Fibroblast of skin of right quadriceps (primary cell): ENCODE measurements at places on chromosomes 3 and 15.
A peak's percentile ranks its signal among the peaks of the same experiment; 100 is the strongest.

DNA sequence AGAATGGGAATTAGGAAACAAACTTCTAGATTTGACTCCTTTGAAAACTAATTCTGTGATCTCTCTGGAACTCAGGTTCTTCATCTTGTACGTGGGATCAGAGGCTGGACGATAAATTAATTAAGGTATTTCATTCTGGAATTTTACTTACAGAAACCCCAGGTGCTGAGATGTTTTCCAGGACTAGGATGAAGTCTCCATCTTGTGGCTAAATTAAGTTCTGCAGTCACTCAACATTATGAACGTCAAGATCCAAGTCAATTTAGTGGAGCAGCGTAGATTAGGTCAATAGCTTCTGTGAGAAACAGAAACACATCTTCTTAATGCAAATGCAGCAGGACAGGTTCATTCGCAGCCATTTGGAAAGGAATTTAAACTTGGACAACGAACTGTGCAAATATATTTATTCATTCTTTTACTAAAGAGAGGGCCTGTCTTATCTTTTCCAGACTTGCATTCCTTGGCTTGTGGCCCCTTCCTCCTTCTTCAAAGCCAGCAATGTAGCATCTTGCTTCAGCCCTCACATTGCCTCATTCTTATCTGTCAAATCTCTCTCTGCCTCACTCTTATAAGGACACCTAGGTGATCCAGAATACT lies 26.7 kb upstream of the TMC3 start:
- DNase-seq, result peak; percentile 51

DNA sequence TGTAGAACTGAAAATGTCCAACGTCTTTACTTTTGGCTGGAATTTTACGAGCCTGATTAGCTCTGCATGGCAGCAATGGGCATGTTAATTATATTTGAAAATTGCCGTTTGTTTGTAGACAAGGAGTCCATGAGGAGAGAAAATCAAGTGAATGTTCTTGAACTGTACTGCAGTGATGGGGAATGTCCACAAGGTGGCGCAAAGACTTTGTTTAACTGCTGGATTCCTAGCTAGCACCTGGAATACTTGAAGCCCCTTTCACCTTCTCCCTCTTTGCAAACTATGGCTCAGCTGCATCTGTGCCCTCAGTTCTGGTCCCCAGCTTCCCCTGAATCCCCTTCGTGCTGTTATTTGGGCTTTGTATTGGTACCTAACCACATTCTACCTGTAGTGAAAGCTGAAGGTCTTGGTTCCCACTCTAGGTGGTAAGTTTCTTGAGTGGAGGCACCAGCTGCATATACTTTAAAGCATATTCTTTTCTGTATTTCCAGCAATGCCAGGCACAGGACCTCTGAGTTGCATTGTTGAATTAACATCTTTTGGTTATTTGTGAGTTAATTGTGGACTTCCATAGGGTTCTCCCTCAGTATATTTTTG lies 25.3 kb downstream of the EXOG start:
- DNase-seq, result peak; percentile 58

GRCh38 chr3:1632128-1632527 lies 466.5 kb upstream of the CNTN4 start:
- no peak for DNase-seq

DNA sequence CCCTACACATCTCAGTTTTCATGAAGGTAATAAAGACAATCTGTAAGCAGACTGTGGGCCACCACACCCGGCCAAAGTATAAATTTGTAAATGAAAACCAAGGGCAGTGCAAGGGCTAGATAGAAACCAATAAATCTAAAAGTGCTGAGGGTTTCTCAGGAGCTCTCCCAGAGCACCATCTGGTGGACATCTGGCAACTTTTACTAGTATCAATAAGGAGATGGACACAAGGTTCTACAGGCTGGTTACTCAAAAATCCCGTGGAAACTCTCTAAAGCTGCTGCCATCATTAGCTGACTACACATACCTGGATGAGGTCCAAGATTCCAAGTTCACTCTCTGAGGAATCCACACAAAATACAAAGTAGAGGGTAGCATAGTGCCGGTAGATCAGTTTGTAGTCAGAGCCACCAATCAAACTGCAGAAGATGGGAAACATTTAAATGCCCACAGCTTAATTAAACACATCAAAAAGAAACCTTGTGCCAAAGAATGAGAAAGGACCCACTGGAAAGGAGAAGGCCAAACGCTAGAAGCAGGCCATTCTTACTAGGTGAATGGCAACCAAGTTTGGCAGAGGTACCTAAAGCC lies 5.5 kb downstream of the AP3S2 start:
- DNase-seq, result peak; percentile 74

GRCh38 chr3:158249183-158249582 lies 139.3 kb downstream of the RSRC1 start:
- no peak for DNase-seq

DNA sequence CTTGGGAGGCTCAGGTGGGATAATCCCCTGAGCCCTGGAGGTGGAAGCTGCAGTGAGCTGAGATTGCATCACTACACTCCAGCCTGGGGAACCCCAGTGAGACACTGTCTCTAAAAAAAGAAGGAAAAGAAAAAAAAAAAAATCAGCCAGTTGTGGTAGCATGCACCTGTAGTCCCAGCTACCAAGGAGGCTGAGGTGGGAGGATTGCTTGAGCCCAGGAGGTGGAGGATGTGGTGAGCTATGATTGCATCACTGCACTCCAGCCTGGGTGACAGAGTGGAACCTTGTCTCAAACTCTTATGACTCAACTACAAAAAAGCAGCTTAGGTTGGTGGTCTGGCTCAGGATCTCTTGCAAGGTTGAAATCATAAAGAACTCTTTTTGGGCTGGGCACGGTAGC lies 19.3 kb upstream of the GPX1 start:
- peak; percentile 46 for DNase-seq

GRCh38 chr3:136711277-136711676 lies 40.9 kb downstream of the STAG1 start:
- no peak for DNase-seq

GRCh38 chr15:61336026-61336638 lies 107.0 kb upstream of the RORA start:
- DNase-seq, result no peak

DNA sequence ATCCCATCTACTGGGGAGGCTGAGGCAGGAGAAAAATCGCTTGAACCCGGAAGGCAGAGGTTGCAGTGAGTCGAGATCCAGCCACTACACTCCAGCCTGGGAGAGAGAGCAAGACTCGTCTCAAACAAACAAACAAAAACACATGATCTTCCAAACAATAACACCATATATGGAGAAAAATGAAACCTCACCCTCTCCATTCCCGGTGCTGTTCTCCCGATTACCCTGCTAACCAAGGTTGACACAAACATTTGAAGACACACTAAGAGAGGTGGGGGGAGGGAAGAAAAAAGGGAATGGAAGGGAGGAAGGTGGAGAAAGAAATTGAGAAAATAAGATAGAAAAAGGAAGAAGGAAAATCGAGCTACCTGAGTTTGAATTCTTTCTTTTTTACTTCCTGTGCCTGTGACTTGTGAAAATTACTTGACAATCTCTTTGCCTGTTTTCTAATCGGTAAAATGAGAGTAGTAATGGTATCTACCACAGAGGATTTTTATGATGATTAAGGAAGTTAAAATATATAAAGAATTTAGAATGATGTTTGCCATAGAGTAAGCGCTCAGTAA lies 1.1 kb upstream of the PLSCR2 start:
- DNase-seq, result no peak

DNA sequence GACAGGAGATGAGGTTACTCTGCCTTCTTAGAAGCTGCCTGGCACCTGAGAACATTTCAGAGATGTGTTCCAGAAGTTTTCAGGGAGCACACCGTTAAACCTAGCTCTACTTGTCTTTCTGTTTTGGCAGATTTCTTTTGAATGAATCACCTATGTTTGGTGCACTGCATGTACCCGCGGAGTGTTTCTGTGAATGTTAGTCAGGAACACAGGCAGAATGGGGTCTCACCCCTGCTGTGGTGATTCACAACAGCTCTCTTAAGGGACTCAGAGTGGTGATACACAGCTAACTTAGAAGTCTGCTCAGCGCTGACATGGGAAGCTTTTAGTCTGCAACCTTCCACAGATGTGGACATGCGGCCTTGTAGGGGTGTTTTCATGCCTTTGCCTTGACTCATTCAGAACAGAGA lies 24.0 kb downstream of the TSEN2 start:
- DNase-seq, result peak; percentile 99

- DNase-seq, result no peak
These were observed 44.3 kb downstream of the PDIA5 start for GRCh38 chr3:123110976-123111615.

DNA sequence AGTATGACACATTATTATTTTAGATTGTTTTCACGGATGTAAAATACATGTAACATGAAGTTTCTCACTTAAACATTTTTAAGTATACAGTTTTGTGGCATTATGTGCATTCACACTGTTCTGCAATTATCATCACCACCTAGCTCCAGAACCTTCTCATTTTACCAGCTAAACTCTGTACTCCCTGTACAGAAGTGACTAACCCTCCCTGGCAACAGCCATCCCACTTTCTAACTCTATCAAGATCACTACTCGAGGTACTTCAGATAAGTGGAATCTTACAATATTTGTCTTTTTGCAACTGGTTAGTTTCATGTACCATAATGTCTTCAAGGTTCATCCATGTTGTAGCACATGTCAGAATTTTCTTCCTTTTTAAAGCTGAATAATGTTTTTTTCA lies 116.3 kb upstream of the IGF1R start:
- no peak for DNase-seq

- DNase-seq, result no peak
These were observed 128.3 kb downstream of the SV2B start for GRCh38 chr15:91228383-91228782.

DNA sequence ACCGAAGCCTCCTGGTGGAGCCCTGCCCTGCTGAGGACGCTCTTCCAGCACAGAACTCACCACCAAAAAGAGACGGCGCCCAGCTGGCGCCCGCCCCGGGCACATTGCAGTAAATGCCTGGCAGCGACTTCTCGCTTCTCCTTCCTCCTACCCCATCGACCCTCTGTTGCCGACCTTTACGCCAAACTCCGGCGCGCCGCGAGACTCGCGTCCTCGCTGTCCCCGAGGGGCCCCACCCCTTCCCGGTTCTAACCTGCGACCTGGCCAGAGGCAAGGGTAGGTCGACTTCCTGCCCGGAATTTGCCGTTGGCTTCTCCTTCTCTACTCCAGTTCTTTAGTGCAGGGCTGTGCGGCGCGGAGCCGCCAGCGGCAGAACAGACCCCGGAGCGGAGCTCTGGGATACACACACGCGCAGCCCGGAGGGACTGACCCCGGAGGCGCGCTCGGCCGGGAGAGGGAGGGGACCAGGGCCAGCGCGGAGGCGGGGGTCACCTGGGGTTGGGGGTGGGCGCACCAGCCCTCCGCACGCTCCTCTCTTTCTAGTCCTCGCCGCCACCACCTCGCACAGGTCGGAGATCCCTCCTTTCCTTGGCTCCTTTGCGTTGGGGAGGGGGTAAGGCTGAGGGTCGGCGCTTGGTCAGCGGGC lies 226.6 kb upstream of the AZI2 start:
- no peak for DNase-seq

GRCh38 chr3:30615615-30616346 lies 9.4 kb downstream of the TGFBR2 start:
- no peak for DNase-seq

DNA sequence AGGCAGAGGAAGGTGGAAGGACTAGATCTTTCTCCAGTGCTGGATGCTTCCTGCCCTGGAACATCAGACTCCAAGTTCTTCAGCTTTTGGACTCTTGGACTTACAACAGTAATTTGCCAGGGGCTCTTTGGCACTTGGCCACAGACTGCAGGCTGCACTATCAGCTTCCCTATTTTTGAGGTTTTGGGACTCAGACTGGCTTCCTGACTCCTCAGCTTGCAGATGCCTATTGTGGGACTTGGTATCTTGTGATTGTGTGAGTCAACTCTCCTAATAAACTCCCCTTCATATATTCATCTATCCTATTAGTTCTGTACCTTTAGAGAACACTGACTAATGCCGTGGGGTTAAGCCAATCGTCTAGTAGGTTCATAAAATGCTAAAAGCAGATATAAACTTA lies 8.8 kb upstream of the B3GNT5 start:
- DNase-seq, result no peak

DNA sequence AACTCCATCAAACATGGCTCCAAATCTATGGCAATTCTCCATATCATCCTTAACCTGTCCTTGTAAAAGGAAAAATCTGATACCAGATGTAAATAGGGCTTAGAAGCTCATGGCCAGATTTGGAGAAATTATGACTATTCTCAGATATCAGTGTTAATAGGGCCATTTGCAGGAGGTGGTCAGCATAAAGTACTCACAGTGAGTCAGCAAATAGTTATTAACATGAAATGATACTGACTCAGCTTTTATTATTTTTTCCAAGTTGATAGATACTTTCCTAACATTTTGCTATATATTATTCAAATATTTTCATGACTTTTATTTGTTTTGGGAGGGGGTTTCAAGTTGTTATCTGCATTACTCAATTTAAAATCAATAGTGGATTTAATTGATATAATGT lies 255.8 kb downstream of the MFSD1 start:
- DNase-seq, result peak; percentile 3

DNA sequence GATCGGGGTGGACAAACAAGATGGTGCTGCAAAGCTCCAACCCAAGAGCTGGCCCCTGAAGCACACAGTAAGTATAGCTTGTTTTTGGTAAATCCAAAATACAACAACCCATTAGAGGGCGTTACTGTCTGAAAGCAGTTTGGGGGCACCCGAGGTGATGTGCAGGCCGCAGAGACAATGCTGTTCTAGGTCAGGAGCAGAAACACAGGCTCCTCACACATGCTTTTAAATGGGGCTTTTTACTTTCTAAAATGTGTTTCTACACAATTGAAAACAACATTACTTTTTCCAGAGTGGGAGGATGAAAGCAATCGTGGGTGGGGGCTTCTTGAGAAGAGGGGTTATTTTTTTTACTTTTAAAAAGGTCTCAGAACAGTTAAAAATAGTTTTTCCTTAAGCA lies 1029.3 kb upstream of the CFAP20DC start:
- DNase-seq, result no peak

- no peak for DNase-seq
These were observed 67.6 kb upstream of the CMC1 start for GRCh38 chr3:28173836-28174235.

GRCh38 chr15:80204231-80204630 lies 47.8 kb downstream of the CTXND1 start:
- DNase-seq, result no peak

DNA sequence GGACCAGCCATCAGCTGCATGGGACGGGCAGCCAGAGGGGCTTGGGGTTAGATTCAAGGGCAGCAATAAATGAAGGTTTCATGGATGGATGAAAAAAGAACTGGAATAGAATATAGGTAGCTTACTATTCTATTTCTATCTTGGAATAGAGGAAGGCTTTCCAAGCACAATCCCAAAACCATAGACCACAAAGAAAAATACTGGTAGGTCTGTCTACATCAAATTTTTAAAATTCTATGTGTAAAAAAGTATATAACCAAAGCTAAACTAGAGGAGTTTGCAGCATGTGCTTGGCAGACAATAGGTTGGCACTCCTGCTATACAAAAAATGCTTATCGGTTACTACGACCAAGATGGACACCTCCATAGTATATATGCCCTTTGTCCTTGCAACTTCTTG lies 7.2 kb upstream of the FBLN2 start:
- peak; percentile 35 for DNase-seq

- DNase-seq, result no peak
These were observed 17.0 kb downstream of the SNRPN start for GRCh38 chr15:24971772-24972171.

GRCh38 chr3:143352850-143353550 lies 233.4 kb downstream of the CHST2 start:
- no peak for DNase-seq
